ENCODE measurements at places on chromosomes 5 and 9. TPM values are rescaled to one million over a fixed set of nuclear protein-coding genes. Genes with fewer than 3 reads are reported as not detected.
A peak's percentile ranks its signal among the peaks of the same experiment; 100 is the strongest.

GRCh38 chr5:3412146-3412545 lies 183.5 kb upstream of the IRX1 start:
- no peak for DNase-seq

GRCh38 chr5:98839469-98840383 lies 66.3 kb downstream of the RGMB start:
- DNase-seq: no peak

DNA sequence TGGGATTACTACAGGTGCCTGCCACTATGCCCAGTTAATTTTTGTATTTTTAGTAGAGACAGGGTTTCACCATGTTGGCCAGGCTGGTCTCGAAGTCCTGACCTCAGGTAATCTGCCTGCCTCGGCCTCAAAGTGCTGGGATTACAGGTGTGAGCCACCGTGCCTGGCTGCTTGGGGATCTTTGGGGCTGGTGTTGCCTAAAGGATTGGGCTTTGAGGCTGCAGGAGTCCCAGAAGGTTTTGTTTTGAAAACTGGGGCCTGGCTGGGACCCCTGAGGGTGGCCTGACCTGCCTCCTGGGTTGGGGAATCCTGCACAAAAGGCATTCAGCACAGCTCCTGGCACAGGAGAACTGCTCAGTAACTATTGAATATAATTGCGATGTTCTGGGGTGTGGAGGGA lies 25.1 kb upstream of the SHB start:
- DNase-seq: peak; percentile 38

- peak; percentile 52 for DNase-seq
Observed at GRCh38 chr9:37919246-37919955, 15.5 kb upstream of the SLC25A51 start.

- DNase-seq: no peak
Observed at GRCh38 chr5:56833325-56833724, 18.0 kb downstream of the MAP3K1 start.

GRCh38 chr9:4615778-4616177 lies 46.3 kb upstream of the PLPP6 start:
- DNase-seq: no peak

DNA sequence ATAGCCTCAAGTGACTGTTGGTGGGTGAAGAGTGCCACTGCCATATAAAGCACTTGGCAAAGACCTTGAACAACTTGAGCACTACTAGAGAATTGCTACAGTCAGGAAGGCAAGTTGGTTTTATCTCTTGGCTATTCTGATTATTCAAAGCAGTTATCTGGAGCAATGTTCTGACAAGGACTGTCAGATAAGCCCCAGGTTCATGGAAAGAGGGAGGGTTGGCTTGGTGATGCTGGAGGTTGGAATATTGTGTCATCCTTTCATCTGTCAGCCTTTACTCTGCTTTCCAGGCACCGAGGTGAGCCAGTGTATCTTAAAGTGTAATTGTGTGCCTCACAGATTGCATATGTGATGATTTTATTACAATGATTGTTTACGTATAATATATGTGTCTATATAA lies 548.4 kb upstream of the ZNF608 start:
- DNase-seq: no peak

GRCh38 chr5:112434641-112435040 lies 15.6 kb upstream of the EPB41L4A start:
- DNase-seq: no peak

- DNase-seq: no peak
Observed at GRCh38 chr5:87258507-87258906, 9.2 kb upstream of the RASA1 start.

- no peak for DNase-seq
Observed at GRCh38 chr5:34817558-34818351, 21.2 kb upstream of the TTC23L start.

GRCh38 chr5:132907161-132907560 lies 33.7 kb downstream of the LEAP2 start:
- no peak for DNase-seq

- DNase-seq: peak; percentile 77
Observed at GRCh38 chr5:112958093-112959088, 18.2 kb upstream of the DCP2 start.

GRCh38 chr5:173581408-173582215 lies 34.8 kb downstream of the BOD1 start:
- no peak for DNase-seq

The PRELID1 gene
- total RNA-seq: 60.5 TPM

The ABCA1 gene
- total RNA-seq: 76.7 TPM

The C5orf52 gene
- not detected for total RNA-seq

The NFIB gene
- total RNA-seq: 129 TPM

The DBH gene
- not detected for total RNA-seq

The FOXD4 gene
- 0.16 TPM for total RNA-seq

The NR3C1 gene
- total RNA-seq: 65.6 TPM

The GZMA gene
- not detected for total RNA-seq

The WNT8A gene
- total RNA-seq: not detected
